H9 (cell line): ENCODE measurements at places on chromosomes 4 and X. TPM values are rescaled to one million over a fixed set of nuclear protein-coding genes. Genes with fewer than 3 reads are reported as not detected.

GRCh38 chrX:40622479-40623138 is 619 bp upstream of the MPC1L start:
- peak; percentile 34 for DNase-seq

The GYPE gene
- total RNA-seq, result not detected in 2 replicates

The GEMIN8 gene
- total RNA-seq, result 14.8 and 14.9 TPM in 2 replicates

The FAAH2 gene
- total RNA-seq, result 6.4 and 6.9 TPM in 2 replicates

DNA sequence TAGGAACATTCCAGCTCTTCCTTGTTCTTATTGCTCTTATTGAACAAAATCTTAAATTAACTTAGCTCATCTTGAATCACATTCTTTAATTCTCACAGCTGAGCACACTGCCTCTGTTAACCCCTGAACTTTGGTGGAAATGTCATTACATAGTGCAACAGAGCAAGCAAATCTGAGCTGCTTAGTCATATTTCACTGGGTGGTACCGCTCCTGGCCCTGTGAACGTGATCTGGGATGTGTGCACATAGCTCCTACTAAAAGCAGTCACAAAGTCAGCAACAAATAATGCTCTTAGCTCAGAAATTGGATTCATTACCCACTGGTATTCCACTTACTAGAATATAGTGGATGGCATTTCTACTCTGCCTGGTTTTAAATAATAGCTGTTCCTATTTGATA is 27.9 kb downstream of the ARHGEF6 start:
- DNase-seq, result no peak

The ARMCX4 gene
- 17.0 and 17.3 TPM in 2 replicates for total RNA-seq

DNA sequence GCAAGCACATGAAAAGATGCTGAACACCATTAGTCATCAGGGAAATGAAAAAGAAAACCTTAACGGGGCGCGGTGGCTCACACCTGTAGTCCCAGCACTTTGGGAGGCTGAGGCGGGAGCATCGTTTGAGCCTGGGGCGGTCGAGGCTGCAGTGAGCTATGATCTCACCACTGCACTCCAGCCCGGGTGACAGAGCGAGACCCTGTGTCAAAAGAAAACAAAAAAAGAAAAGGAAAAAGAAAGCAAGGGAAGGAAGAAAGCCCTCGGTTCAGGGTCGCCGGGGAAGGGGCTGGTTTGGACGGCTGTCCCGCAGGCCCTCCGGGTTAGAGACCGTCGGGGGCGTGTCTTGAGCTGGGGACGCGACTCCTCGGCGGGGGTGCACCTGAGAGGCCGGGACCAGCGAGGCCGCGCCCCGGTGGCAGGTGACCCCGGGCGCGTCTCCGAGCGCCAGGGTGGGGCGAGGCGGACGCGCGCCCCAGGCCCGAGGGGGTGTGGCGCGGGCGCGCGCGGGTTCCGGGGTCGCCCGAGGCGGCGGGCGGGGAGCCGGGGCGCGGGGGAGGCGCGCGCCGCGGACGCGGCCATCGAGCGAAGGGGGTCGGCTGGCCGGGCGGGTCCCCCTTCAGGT is 478 bp upstream of the PLXNA3 start:
- DNase-seq, result peak; percentile 75

DNA sequence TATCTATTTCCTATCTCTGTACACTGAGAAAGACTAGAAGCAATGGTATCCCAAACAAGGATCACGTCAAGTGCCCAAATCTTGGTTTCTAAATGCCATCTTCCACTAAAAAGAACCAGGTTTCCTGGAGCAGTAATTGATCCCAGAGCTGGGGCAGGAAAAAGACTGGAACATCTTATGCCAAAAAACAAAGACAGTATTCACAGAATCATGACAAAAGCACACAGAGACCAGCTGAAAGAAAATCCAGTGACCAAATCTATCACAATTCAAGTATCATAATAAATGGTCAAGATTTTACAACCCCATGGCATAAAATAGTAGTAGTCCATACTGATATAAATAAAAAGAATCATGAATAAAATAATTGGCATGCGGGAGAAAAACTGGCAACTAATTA is 44.9 kb downstream of the CENPC start:
- DNase-seq, result no peak

DNA sequence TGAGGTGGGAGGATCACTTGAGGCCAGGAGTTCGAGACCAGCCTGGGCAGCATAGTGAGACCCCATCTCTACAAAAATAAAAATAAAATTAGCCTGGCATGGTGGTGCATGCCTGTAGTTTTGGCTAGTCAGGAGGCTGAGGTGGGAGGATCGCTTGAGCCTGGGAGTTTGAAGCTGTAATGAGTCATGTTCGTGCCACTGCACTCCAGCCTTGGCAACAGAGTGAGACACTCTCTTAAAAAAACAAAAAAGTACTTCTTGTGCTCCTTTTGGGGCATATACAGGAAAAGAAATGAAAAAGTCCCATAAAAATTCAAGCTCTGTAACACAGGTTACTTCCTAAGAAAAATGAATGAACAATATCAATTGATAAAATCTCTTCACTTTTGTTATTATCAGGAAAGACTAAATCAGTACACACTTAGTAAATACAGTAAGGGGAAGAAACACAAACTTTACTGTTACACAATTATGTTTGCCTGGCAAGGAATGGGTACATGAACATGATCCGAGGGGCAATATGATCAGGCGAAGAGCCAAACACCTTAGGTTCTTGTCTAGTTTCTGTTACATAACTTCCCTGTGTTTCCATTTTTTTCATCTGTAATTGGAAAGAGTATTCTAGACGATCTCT is 46.9 kb downstream of the CCDC158 start:
- DNase-seq, result no peak

DNA sequence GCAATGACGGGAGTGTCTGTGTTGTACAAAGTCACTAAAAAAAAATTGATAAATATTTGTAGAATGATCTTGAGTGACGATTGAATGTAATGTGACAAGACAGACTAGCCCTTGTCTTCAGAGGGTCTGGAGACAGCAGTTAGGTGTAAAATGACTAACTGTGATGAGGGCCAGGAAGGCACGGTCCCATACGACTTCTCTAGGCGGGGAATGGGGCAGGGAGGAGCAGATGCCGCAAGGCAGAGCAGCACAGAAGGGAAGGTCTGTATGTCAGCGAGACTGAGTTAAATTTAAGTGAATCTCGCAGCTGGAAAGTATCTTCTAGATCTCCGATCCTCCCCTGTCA is 405 bp downstream of the CENPE start:
- DNase-seq, result no peak

GRCh38 chr4:22625311-22625710 is 67.4 kb upstream of the GBA3 start:
- peak; percentile 37 for DNase-seq

- no peak for DNase-seq
Measured at GRCh38 chrX:47194194-47194787, 662 bp downstream of the UBA1 start.

GRCh38 chr4:82230306-82230705 is 143.5 kb downstream of the HNRNPD start:
- no peak for DNase-seq

The ANK2 gene
- 30.5 and 36.8 TPM in 2 replicates for total RNA-seq

DNA sequence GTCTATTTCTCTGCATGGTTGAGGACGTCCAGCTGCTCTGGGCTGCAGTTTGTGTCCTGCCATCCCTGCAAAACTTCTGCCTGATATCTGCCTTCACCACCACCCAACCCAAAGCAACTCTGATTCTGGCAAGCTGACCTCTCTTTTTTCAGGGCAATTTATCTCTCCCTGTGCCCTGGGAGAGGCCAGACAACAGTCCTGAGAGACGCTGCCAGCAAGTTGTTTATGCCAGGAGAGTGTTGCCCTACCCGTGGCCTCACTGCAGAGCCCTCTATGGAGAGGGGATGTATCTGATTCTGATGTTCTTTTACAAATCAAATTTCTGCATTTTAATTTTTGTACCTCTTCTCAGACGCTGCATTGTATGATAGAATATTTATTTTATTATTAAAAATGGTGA is 36.6 kb upstream of the BRWD3 start:
- no peak for DNase-seq

GRCh38 chr4:36054694-36055422 is 189.5 kb downstream of the ARAP2 start:
- no peak for DNase-seq

The ARHGAP10 gene
- total RNA-seq, result 7.8 and 8.0 TPM in 2 replicates

- no peak for DNase-seq
Measured at GRCh38 chr4:86283371-86283770, 76.5 kb downstream of the MAPK10 start.

DNA sequence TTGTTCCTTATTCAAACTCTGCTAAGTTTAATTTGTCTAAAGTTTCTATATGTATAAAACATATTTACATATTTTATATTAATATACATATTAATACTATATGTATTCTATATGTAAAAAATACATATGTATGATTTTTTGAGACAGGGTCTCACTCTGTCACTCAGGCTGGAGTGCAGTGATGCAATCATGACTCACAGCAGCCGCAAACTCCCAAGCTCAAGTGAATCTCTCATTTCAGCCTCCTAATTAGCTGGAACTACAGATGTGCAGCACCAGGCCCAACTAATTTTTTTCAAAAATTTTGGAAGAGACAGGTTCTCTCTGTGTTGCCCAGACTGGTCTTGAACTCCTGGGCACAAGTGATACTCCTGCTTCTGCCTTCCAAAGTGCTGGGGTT is 684.9 kb downstream of the TRAM1L1 start:
- DNase-seq, result no peak

DNA sequence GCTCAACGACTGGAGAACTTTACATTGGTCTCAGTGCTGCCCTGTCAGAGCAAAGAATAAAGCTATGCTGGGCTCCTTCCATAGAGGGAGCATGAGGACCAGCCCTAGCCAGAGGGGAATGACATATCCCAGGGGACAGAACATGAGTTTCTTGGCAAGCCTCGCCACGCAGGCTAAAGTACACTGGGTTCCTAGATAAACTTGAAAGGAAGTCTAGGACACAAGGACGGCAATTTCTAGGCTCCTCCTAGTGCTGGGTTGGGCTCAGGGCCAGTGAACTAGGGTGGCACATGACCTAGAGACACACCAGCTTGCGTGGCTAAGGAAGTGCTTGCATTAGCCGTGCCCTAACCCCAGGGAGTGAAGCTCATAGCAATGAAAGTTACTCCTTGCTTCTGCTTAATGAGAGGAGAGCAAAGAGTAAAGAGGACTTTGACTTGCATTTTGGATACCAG is 141.0 kb downstream of the MAB21L2 start:
- peak; percentile 38 for DNase-seq

The RPS6KA6 gene
- 10.5 and 12.1 TPM in 2 replicates for total RNA-seq

The USP17L28 gene
- not detected in 2 replicates for total RNA-seq

- no peak for DNase-seq
Measured at GRCh38 chr4:10656988-10657387, 27.6 kb downstream of the CLNK start.

GRCh38 chrX:94831364-94831763 is 1157.4 kb downstream of the FAM133A start:
- no peak for DNase-seq

- no peak for DNase-seq
Measured at GRCh38 chr4:17098401-17098800, 200.0 kb upstream of the LDB2 start.

GRCh38 chr4:73487233-73487632 is 5.7 kb downstream of the AFM start:
- no peak for DNase-seq
